ENCODE measurements at places on chromosomes 2 and 18.

DNA sequence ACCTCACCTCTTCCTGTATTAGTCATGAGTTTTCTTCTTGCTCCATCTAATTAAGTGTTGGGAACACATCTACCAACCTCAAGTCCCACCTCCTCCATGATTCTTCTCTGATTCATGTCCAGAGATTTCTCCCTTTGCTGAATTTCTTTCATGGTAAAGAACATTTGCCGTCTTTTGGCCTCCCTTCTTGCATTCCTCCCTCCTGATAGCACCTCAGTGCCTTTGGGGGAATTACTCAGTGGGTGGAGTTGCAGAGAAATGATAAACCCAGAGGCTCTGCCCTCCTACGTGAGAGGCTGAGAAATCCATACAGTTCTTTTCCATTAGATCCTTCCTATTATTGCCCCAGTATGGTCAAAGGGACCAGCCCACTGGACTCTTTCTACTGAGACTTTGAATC, 651.9 kb downstream of the SLC4A3 start:
- DNase-seq: peak; percentile 55

DNA sequence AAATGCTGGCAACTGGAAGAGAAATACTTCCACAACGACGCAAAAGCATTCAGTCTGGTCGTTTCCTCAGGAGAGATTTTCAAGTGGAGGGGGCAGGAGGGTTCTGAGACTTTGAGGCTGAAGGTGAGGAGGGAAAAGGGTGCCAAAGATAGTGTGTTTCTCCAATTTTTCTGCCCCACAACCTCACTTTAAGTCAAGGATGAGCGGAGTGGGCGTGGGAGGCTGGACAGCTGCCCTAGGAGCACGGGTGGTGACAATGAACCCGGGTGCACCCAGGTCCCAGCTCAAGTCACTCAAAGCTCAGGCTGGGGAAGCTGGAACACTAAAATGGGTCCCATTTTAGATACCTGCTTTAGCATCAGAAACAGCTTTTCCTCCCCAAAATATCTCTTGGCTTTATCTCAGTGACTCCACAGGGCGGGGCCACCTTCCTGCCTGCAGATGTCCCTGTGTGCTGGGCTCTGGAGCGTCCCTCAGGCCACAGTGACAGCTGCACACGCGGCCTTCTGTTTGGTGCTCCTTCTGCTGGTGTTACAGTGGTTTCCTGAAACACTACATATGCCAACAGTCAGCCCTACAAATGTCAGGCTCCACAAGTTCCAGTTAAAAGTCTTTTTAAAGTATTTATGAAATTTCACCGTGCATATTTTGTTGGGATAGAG, 1.4 kb upstream of the MBP start:
- DNase-seq: no peak

- DNase-seq: no peak
These were observed 73.5 kb upstream of the C2orf15 start for GRCh38 chr2:99067871-99068625.

- DNase-seq: no peak
These were observed 238.7 kb upstream of the SOX11 start for GRCh38 chr2:5453220-5454050.

Data from stromal cell of bone marrow (primary cell).